ENCODE measurements at places on chromosomes 2 and 18. TPM values are rescaled to one million over a fixed set of nuclear protein-coding genes. Genes with fewer than 3 reads are reported as not detected.
A peak's percentile ranks its signal among the peaks of the same experiment; 100 is the strongest.

- DNase-seq = no peak
These were observed 67.9 kb downstream of the CD8B2 start for GRCh38 chr2:106555053-106555452.

PKP4 gene
- total RNA-seq = 27.0 TPM

MDH1B gene
- 0.55 TPM for total RNA-seq

GRCh38 chr2:73707636-73708035 lies 29.5 kb downstream of the TPRKB start:
- DNase-seq = no peak

DNA sequence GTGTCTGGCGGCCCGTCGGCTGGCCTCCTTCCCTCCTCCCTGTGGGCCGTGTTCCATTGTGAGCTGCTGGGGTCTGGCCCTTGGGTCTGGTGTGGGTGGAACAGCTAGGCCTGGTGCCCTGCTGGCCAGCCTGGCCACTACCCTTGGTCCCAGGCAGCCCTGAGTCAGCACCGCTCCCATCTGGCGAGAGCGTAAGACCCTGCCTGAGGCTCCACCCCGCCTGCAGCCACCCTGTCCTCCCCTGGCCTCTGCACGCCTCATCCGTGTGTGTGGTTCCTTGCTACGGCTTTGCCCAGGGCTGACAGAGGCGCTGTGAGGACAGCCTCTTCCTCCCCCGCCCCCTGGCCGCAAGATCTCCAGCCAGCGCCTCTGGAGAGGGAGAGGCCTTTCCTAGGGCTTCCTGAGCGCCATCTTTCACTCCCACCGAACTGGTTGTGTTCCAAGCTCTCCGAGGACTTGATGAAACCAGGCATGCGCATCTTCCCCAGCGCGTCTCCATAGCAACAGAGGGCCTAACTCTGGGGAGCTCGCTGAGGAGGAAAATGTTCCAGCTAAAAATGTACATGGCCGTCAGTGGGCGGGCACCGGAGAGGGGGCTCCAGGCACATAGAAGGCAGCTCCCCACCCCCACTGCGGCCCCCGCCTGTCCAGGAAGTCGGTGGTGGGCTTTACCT lies 83.0 kb downstream of the STPG4 start:
- no peak for DNase-seq

C1QL2 gene
- not detected for total RNA-seq

MC2R gene
- not detected for total RNA-seq

GRCh38 chr18:21134895-21135294 lies 23.3 kb upstream of the ROCK1 start:
- DNase-seq = no peak

DNA sequence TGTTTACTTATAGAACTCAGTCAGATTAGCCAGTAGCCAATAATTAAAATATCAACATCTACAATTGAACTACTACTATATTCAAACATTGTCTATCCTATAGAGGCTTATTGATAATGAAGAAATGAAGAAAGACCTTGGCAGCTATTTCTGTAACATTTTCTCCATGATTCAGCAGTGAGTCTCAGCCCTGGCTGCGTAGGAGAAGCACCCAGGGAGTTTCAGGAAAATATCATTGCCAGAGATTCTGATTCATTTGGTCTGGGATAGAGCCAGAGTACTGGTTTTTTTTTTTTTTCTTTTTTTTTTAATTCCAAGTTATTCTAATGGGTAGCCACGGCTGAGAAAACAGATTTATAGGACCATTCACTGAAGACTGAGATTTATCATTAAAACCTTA lies 404.8 kb downstream of the TXNL1 start:
- DNase-seq = no peak

DNA sequence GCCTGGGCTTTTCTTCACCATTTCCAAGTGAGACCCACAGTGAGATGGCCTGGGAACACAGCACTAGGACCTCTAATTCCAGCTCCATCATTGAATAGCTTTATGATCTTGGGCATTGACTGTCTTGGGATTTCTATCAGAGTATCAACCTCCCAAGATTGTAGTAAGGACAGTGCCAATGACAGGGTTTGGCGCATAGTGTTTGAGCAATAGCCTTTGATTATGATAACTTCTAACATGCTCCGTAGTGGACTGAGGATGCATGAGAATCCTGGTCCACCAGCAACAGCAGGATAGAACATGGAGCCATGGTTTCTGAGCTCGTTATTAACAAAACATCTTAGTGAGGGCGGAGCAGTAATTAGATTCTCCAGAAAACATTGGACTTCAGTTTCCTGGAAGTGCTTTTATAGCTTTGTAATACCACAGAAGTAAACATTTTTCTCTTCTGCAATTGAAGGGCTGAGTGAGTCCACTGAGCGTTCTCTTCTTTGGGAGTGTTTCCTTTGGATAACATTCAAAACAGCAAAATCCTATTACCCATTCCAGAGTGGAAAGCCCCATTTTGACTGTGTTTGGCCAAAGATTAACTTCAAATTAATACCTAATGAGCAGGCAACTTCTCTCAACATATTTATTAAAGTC lies 63.7 kb downstream of the IL1R2 start:
- no peak for DNase-seq

CNTNAP5 gene
- total RNA-seq = not detected

DNA sequence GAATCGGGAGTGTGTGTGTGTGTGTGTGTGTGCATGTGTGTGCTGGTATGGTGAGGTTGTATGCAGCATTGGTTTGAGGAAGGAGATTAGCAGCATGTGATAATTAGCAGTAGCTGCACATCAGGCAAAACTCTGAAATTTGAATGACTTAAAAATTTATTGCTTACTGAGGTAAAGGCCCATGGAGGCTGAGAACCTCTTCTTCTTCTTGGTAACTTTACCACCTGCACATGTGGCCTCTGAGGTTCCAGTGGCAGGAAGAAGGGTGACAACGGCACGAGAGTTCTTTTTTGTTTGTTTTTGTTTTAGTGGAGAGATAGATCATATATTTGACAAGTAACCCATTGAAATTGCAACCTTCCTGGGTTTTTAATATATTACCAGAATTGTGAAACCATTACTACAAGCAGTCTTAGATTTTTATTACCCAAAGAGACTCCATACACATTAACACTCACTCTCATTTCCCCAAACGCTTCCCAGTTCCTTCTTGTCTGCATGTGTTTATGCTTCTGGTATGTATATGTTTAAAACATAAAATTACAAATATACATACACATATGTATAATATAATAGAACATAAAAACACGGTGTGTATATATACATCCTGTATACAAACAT lies 292.1 kb downstream of the PTGR3 start:
- no peak for DNase-seq

IGFBP2 gene
- total RNA-seq = 32.5 TPM

GRCh38 chr18:76981396-76981968 lies 151.1 kb downstream of the MBP start:
- DNase-seq = peak; percentile 2

SPP2 gene
- not detected for total RNA-seq

DNA sequence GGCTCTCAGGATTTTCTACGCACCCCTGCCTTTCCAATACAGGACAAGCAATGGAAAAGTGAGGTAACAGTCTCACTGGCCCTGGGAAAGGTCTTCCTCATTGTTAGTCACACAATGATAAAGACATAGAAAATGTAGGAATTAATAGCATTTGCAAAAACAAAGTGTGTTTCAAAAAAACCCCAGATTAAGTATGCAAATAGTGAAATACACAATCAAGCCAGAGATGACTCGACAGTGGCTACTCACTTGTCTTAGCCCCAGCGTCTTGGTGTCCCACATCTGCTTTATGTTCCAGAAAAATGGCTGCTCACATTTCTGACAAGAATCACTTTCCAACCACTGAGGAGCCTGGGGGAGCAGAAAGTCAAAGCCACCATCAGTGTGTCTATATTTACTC lies 47.0 kb upstream of the AP1S3 start:
- no peak for DNase-seq

ADGRF3 gene
- total RNA-seq = 3.1 TPM

DNA sequence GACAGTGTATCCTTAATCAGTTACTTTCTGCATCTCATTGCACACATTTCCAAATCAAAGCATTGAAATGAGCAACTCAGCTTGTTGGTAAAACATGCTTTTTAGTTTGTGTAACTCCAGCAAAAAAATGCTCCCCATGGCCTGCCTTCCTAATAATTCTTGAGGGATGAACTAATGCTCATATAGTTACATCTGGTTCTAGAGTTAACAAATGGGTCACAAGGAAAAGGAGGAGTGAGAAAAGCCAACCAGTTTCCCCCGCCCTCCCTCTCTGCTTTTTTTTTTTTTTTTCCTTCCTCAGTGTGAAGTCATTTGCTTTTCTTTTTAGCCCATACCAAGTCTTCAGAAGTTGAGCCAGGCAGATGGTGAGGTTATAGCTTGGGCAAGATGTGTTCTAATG lies 231.7 kb downstream of the MTX2 start:
- no peak for DNase-seq

ARHGAP28 gene
- not detected for total RNA-seq

SOWAHC gene
- total RNA-seq = 1.7 TPM

TPGS2 gene
- total RNA-seq = 81.6 TPM

DNA sequence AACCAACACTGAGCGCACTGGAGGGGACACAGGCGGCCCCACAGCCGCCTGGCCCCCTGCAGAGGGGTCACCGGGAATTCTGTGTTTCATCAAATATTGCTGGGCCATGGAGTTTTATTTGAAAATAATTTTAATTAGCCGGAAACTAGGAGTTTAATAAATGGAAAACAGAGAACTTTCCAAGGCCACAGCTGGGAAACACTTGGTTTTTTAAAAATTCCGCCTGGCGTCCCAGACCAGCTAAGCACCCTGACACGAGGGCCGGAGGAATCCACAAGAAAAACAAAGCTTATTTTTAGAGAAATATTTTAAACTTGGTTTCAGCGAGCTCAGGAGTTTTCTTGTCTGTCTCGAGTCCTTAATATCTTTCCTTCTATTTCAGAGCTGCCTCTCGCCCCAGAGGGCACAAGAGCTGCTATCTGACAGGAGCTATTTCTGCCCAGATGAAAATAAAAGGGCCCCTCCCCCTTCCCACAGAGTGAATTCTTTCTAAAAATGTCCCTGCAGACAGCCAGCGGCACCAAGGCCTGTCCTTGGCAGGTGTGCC lies 8.2 kb downstream of the ZFP36L2 start:
- DNase-seq = no peak

EPHA4 gene
- total RNA-seq = 1.2 TPM

SLC4A1AP gene
- total RNA-seq = 27.8 TPM

- no peak for DNase-seq
These were observed 641 bp downstream of the MAPRE3 start for GRCh38 chr2:26970928-26971627.

DNA sequence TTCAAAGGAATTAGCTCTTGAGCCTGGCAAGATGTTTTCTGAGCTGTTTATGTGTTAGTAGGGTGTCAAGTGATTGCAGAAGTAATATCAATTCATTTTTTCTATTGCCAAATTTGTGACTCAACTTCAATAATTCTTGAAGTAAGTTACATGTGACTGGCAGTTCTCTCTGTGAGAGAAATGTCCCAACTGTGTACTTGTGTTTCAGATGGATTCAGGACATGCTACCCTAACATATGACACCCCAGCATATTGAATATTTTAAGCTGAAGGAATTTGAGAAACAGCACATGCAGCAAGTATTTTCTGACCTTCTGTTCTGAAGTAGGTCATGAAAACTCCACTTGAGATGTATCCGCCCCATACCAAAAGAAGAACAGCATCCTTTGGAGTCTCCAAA lies 263.6 kb downstream of the XIRP2 start:
- no peak for DNase-seq

IL37 gene
- not detected for total RNA-seq

TCF23 gene
- total RNA-seq = not detected
